ENCODE measurements at places on chromosomes 6 and 20. TPM values are rescaled to one million over a fixed set of nuclear protein-coding genes. Genes with fewer than 3 reads are reported as not detected.

- DNase-seq: no peak
Observed at GRCh38 chr20:40476461-40476860, 212.6 kb downstream of the MAFB start.

LY6G6F gene
- not detected for total RNA-seq

DNA sequence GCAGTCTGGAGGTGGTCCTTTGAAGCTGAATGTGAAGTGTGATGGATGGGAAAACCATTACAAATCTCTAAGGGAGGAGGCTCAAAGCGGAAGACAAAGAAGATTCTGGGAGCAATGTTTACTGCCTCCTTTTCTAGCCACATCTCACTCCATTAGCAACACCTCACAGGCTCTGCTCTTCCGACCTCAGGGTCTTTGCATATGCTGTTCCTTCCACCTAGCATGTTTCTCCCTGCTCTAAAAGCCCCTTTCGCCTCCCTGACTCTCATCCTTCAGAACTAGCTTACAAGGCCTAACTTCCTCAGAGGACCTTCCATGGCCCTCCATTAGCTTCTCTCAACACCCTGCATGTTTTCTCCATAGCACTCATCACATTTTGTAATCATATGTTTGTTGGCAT is 4.6 kb upstream of the TCP11 start:
- DNase-seq: no peak

DNA sequence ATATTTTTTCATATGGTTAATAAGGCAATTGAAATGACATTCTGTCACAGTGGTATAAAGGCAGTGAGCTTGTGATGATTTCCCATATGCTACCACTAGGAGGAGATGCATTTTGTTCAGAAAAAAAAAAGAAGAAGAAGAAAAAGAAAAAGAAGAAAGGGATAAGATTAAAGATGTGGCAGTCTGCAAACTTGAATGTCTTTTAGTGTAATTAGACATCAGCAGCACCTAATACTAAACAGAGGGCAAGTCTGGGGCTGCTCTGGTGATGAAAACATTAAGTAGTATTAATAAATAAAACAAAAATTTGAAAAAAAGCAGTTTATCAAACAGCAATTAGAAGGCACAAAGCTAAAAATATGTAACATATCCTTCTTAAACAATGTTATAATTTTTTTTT is 95.4 kb upstream of the DEFB112 start:
- DNase-seq: no peak

DNA sequence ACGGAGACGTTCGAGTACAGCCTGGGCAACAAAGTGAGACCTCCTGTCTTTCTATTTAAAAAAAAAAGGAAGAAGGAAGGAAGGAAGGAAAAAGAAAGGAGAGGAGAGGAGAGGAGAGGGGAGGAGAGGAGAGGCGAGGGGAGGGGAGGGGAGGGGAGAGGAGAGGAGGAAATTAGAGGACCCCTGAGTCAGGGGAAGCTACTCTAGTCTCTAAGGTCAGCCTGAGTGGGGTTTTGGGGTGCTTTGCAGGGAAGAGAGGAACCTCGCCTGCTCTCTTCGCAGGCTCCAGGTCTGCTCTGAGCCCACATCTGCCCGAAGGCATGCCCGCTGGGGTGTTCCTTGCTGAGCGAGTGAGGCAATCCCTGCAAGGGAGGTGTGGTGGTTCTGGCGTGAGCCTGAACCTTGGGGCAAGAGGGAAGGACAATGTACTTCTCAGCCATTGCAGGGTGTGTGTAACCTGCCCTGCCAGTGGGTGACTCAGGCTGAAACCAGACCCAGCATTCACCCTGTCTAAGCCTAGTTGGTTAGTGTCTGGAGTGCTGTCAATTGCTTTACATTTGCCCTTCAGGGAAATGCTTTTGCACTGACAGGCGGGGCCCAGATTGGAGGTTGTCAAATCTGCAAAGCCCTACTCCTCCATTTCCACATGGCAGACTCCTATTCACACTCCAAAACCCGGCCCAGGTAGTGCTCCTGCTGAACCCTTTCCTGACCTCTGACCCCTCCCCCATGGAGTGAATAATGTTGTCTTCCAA is 15.3 kb upstream of the MMP9 start:
- DNase-seq: no peak

DNAH8 gene
- total RNA-seq: 0.13 TPM

All from sciatic nerve (tissue), 2 donors.